ENCODE measurements at places on chromosomes 7 and 10.

DNA sequence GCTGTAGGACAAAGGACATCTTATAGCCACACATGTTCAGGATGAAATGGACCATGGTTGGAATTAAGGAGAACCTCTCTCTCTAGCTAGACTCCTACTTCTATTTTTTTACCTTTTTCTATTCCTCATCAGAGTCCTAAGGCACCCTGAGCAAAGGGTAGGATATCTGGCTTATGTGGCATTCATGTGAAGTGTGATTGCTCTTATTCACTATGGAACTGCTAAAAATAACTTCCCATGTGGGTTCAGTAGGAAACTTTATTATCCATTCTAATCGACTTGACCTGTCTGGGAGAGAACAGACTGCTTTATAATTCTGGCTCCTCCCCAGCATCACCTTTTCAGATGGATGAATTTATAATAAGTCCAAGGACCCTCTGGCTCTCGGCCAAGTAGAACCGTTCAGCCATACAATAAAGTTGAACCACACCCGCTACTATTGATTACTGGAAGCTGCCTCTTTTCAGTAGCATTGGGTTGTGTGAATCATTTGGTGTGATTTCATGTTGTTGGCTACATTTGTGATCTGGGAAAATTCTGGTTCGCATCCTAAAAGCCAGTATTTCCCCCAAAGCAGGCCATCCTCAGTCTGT lies 117.5 kb downstream of the NRF1 start:
- no peak for DNase-seq

- DNase-seq = no peak
These were observed 671.4 kb downstream of the CNTNAP2 start for GRCh38 chr7:146788008-146788407.

- no peak for DNase-seq
These were observed 12.1 kb upstream of the CCNY start for GRCh38 chr10:35324196-35324595.

GRCh38 chr7:104536956-104537355 lies 208.6 kb downstream of the LHFPL3 start:
- no peak for DNase-seq
